ENCODE measurements at places on chromosomes 2 and 18. TPM values are rescaled to one million over a fixed set of nuclear protein-coding genes. Genes with fewer than 3 reads are reported as not detected.

POLR1A gene
- total RNA-seq, result 47.4 TPM

SLC8A1 gene
- total RNA-seq, result 199 TPM

SCG2 gene
- 2.9 TPM for total RNA-seq

OR6B2 gene
- total RNA-seq, result not detected

CD207 gene
- 0.10 TPM for total RNA-seq

AGXT gene
- not detected for total RNA-seq

DUSP2 gene
- total RNA-seq, result 44.4 TPM

SLC4A3 gene
- 5.0 TPM for total RNA-seq

PROKR1 gene
- total RNA-seq, result not detected

PDCD1 gene
- total RNA-seq, result 0.62 TPM

APLF gene
- total RNA-seq, result 0.37 TPM

LYG1 gene
- not detected for total RNA-seq

SOCS6 gene
- 32.5 TPM for total RNA-seq

C2orf78 gene
- total RNA-seq, result 0.07 TPM

CROCC2 gene
- not detected for total RNA-seq

C2orf81 gene
- total RNA-seq, result 2.8 TPM

DNAJC5G gene
- total RNA-seq, result not detected

PPP1R1C gene
- total RNA-seq, result not detected

CABLES1 gene
- 11.8 TPM for total RNA-seq

SCN1A gene
- total RNA-seq, result not detected

FSHR gene
- not detected for total RNA-seq

IL18R1 gene
- total RNA-seq, result not detected

FER1L5 gene
- total RNA-seq, result not detected

ESPNL gene
- total RNA-seq, result 6.8 TPM

CASP8 gene
- total RNA-seq, result 34.6 TPM

ERICH2 gene
- total RNA-seq, result 0.37 TPM

SLC9A2 gene
- not detected for total RNA-seq

CERKL gene
- total RNA-seq, result not detected

CCDC85A gene
- 0.80 TPM for total RNA-seq

BMPR2 gene
- 9.0 TPM for total RNA-seq

HIBCH gene
- 8.4 TPM for total RNA-seq

Measured in G401 (cell line).